Heart left ventricle (tissue), 16 donors: ENCODE measurements at places on chromosomes 7 and 10. TPM values are rescaled to one million over a fixed set of nuclear protein-coding genes. Genes with fewer than 3 reads are reported as not detected.

The INA gene
- total RNA-seq: not detected

The KIF11 gene
- 0.21 TPM for total RNA-seq

The GPR22 gene
- total RNA-seq: 20.6 TPM

The GNAT3 gene
- total RNA-seq: not detected

GRCh38 chr7:44398953-44399574, 73.7 kb upstream of the CAMK2B start:
- H3K4me3 ChIP-seq: no peak overlapping the region
- H3K27me3 ChIP-seq: no peaks in the 10 kb centered on the region
- H3K4me1 ChIP-seq: peaks cover 9% of the 10 kb centered on the region
- peaks cover 33% of the 10 kb centered on the region for H3K36me3 ChIP-seq
- no peak for DNase-seq

DNA sequence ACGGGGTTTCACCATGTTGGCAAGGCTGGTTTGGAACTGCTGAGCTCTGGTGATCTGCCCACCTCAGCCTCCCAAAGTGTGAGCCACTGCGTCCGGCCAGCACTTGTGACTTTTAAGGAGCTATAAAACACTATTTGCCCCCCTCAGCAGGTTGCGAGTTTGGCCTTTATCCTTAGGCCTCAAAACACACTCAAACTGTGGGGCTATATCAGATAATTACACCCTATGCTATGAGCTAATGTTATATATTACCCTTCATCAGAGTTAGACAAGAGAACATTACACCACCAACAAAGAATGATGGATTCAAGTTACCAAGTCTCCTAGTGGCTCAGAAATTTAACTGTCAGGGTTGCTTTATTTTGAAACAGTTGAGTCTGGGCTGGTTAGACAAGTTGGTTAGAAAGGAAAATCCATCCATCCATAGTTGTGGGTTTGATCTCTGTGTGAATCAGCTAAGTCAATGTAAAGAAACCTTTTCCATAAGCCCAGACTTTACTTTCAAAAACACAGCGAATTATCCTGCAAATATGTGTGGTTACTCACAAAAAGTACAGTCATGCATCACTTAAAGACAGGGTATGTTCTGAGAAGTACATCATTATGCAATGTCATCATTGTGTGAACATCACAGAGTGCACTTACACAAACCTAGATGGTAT, 115.8 kb downstream of the SEMA3D start:
- peaks cover under 1% of the 10 kb centered on the region for H3K4me1 ChIP-seq
- H3K36me3 ChIP-seq: no peaks in the 10 kb centered on the region
- H3K27ac ChIP-seq: no peak overlapping the region
- no peak overlapping the region for H3K4me3 ChIP-seq
- no peak for DNase-seq
- no peaks in the 10 kb centered on the region for H3K27me3 ChIP-seq

DNA sequence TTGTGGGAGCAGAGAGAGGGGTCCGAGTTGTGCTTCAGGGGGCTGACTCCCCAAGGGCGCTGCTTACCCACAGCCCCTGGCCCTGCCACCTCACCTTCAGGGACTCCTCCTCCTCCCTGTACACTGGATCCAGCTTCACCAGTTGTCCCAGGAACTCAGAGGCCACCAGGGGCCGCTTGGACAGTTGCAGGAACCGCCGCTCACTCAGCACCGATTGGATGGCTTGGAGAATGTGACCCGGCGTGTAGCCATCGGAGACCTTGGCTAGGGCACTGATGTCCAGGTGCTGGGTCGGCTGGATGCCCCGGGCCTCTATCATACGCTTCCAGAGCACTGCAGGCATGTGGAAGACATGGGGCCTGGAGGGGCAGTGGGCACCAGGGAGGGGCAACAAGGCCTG, 4.5 kb upstream of the ASB10 start:
- no peak overlapping the region for H3K4me3 ChIP-seq
- no peak overlapping the region for H3K27ac ChIP-seq
- no peaks in the 10 kb centered on the region for H3K36me3 ChIP-seq
- H3K4me1 ChIP-seq: no peaks in the 10 kb centered on the region
- no peaks in the 10 kb centered on the region for H3K27me3 ChIP-seq

DNA sequence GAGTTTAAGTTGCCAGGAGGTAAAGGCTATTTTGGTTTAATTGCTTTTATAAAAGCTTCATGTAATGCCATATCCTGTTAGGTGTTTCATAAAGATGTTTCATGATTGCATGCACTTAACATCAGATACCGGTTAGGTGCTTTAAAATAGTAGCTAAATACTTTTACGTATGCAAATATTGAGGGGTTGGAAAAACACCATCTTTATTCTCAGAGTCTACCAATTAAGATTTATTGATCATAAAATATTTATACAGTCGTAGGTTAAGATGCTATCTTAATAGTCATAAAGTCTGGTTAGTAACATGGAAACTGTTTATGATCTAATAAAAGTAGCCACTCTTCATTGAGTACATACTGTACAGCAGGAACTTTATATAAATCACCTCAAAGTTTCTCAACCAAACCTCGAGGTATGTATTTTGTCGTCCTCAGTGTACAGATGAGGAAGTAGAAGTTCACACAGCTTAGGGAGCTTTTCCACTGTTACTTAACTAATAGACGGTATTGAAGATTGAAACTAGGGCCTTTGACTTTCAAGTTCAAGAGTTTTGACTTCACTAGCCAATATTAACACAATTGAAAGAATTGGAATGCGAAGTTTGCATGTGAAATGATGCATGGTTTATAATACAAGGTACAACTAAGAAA, 897.1 kb downstream of the GATA3 start:
- H3K27me3 ChIP-seq: no peaks in the 10 kb centered on the region
- no peaks in the 10 kb centered on the region for H3K36me3 ChIP-seq
- no peak overlapping the region for H3K4me3 ChIP-seq
- no peak overlapping the region for H3K27ac ChIP-seq
- H3K4me1 ChIP-seq: no peaks in the 10 kb centered on the region
- DNase-seq: no peak

DNA sequence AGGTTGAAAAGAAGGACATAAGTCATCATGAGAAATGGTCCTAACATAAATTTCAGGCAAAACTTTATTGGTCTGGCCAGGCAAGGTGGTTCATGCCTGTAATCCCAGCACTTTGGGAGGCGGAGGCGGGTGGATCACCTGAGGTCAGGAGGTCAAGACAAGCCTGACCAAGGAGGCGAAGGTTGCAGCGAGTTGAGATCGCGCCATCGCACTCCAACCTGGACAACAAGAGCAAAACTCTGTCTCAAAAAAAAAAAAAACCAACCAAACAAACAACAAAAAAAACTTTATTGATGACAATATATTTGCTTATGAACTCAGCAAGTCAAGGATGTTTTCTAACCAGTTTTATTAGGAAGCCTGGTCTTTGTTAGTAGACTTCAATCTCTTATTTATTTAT, 54.6 kb upstream of the ARHGAP21 start:
- H3K27me3 ChIP-seq: no peaks in the 10 kb centered on the region
- H3K36me3 ChIP-seq: no peaks in the 10 kb centered on the region
- no peak overlapping the region for H3K4me3 ChIP-seq
- no peak overlapping the region for H3K27ac ChIP-seq
- H3K4me1 ChIP-seq: no peaks in the 10 kb centered on the region
- no peak for DNase-seq
